ENCODE measurements at places on chromosomes 1 and 21.
A peak's percentile ranks its signal among the peaks of the same experiment; 100 is the strongest.

GRCh38 chr1:89383185-89383584 is 19.3 kb downstream of the GBP6 start:
- no peak for DNase-seq

DNA sequence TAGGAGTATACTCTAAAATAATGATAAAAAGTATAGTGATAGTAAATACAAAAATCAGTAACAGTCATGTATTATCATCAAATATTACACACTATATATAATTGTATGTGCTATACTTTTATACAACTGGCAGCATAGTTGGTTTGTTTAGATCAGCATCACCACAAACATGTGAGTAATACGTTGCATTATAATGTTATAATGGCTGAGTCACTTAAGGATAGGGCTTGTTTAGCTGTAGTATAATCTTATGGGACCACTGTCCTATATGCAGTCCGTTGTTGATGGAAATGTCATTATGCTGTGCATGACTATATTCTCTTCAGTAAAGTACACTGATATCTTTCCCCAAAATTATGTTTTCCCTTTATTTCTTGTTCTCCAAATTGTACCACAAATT is 92.8 kb downstream of the LYPLAL1 start:
- DNase-seq: no peak

GRCh38 chr1:97820470-97821188 is 100.2 kb downstream of the DPYD start:
- peak; percentile 47 for DNase-seq

DNA sequence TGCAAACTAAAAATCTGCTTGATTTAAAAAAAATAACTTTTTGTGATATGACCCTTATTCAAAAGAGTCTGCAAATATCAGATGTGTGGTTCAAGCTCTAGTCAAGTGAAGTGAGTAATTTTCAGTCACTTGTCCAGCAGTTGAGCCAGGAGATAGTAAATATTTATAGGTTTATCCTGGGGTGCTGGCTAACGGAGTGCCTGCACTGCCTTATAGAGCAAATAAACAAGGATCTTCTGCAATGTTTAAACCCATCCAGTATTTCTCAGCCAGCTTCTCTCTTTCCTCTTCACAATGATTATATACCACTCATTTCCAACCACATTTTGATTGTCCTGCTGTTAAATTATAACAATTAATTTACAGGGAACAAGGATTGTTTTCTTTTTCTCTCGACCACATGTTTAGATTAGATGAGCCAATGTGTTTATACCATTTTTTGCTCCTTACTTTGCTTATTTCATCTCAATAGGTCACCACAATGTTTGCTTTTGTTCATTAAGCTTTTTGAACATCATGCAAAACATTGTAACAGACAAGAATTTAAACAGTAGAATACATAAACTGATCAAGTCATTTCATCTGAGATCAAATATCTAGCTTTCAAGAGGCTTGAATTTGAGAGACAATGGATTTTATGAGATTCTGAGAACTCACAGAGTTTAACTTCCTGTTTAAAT is 60.3 kb upstream of the GREM2 start:
- DNase-seq: no peak

GRCh38 chr1:233998891-233999290 is 94.4 kb downstream of the SLC35F3 start:
- DNase-seq: no peak

DNA sequence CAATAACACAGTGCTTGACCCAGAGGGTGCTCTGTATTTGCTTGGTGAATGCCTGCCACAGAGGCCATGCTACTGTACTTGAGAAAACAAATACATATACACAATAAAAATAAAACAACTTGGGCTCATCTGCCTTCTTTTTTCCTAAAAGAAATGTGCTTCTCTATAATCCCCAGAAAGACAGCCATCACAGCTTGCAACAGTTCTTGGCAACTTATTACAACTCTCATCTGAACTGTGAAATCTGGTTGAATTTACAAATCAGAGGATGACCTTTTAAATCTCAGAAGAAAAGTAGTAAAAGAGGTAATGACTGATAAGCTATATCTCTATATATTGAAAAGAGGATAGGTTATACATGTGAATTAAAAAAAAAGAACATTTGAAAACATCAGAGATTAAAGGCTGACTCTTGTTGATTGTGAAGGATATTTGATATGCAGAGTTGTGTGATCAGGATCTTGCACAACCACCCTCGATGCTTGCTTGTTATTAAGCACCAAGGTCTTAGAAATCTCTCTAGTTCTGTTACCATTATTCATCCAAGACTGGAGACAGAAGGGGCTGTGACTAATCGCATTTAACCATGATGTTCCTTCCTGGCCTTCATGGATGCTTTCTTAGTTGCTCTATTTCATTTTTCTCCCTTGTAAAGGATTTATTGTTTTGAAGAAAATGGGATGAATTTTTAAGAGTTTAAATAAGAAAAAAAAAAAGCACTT is 213.4 kb downstream of the APP start:
- no peak for DNase-seq

- no peak for DNase-seq
These were observed 67.6 kb downstream of the TPR start for GRCh38 chr1:186307445-186307844.

DNA sequence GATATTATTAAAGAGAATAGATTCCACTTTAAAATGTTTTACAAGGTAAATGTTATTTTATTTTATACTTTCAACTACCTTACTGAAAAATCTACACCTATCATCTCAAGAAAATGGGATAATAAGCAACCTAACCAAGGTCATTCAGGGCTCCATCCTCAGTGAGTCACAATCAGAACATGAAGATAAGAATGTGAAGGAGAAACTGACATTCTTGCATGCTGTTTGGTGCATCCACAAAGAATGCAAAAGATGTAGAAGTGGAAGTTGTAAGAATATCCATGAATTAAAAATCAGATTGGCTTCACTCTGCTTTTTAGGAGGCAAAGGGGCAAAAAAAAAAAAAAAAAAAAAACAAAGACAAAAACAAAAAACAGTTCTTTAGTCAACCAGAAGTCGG is 6.5 kb downstream of the WARS2 start:
- peak; percentile 71 for DNase-seq

- DNase-seq: no peak
These were observed 192.3 kb upstream of the C1orf87 start for GRCh38 chr1:60265560-60266535.

DNA sequence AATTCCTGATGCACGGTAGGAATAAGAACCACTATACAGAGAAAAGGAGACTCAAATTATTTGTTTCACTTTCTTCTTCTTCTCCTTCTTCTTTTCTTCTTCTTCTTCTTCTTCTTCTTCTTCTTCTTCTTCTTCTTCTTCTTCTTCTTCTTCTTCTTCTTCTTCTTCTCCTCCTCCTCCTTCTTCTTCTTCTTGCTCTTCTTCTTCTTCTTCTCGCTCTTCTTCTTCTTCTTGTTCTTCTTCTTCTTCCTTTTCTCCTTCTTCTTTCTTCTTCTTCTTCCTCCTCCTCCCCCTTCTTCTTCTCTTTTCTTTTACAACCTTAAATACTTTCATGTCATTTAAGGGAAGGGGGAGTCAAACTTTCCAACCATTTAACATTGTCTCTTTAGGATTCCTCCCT is 11.0 kb upstream of the GPR88 start:
- no peak for DNase-seq

GRCh38 chr1:159880430-159880829 is 18.0 kb upstream of the VSIG8 start:
- no peak for DNase-seq

GRCh38 chr21:35783721-35784120 is 276.6 kb downstream of the SETD4 start:
- DNase-seq: no peak

DNA sequence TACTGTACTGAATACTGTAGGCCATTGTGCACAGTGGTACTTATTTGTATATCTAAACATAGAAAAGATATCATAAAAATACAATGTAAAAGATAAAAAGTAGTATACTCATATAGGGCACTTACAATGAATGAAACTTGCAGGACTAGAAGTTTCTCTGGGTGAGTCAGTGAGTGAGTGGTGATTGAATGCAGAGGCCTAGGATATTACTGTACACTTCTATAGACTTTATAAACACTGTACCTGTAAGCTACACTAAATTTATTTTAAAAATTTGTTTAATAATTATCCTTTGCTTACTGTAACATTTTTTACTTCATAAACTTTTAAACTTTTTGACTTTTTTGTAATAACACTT is 82.5 kb downstream of the FGGY start:
- DNase-seq: no peak

GRCh38 chr1:207884266-207885029 is 26.5 kb downstream of the CD34 start:
- no peak for DNase-seq

DNA sequence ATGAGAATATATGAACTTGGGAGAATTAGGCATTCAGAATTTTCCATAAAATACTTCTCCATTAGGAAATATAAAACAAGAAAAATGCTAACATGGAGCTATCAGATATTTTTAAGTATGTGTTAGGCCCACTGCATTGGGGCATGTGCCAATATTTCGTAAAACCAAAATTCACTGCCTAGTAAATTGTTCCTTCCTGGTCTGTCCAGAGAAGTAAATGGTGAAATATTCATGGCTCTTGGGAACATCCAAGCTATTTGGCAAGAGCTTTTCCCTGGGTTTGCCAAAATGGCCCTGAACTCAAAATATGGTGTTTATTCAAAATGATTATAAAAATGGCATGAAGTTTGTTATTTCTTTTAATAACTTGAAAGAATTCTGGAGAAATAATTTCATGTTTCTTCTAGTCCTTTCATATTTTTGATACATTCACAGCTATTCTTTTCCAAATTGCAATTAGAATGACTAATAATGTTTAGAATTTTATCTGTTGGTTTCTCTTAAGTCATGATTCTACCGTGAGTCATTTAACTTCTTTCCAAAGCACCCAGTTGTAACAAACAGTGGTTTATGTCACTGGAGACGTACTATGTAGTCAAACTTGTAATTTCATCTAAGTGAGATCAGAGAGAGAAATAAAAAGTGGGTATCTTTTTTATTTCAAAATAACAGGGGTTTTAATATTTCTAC is 25.7 kb upstream of the SLC19A2 start:
- peak; percentile 73 for DNase-seq

GRCh38 chr1:170721621-170722020 is 57.7 kb downstream of the PRRX1 start:
- no peak for DNase-seq

GRCh38 chr1:61636814-61637213 is 88.1 kb downstream of the TM2D1 start:
- DNase-seq: no peak

GRCh38 chr1:241647658-241648057 is 4.4 kb upstream of the WDR64 start:
- no peak for DNase-seq

- DNase-seq: no peak
These were observed 221.6 kb upstream of the PBX1 start for GRCh38 chr1:164337394-164337793.

- DNase-seq: no peak
These were observed 5.6 kb upstream of the PTCH2 start for GRCh38 chr1:44848456-44849181.

DNA sequence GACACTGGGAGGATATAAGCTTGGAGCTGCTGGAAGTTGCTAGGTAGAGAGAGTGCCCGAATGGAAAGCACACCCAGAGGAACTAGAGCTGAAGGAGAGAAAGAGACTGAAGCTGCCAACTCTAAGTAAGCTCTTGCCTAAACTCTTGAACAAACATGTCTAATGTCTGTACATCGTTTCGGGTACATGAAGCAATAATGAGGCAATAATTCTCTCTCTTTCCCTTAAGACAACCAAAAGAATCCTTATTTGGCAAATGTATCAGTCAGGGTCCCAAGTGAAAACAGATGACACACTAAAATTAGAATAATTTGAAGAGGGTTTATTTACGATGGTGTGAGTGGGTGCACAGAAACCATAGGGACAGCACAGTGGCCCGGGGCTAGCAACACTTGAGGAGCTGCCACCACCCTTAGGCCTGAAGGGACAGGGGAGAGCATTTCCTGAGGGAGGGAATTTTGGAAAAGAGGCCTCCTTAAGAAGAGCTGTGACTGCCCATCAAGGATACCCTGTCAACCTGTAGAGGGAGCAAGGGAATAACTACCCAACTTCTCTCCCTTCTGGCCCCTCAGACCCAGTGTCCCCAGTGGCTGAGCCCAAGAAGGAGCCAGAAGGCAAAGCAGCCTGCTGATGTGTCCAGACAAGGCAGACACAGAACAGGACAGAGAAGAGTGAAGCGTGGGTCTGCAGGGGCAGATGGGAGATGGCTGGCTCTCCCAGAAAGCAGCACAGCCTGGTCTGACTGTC is 36.1 kb upstream of the KHDRBS1 start:
- peak; percentile 39 for DNase-seq

All from ACHN (cell line).